Cardiac muscle cell (in vitro differentiated cells and primary cell): ENCODE measurements at places on chromosomes 2 and 18.

DNA sequence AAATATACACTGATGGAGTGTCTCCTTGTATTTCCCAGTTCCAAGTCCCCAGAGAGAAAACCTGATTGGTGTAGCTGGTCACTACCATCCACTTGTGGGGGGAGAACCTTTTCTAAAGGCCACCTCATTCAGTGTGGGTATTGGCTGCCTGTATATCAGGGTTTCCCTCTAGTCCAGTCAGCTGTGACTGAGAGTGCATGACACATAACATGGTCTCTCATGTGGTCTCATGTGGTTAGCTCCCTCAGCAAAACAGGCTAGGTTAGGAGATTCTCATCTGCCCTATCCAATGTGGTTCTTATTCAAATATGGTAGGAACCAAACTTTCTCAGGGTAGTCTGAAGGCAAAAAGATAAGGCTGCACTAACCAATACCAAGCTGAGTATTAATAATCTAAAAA, 4.1 kb upstream of the GORASP2 start:
- H3K4me3 ChIP-seq: no peak overlapping the region
- H3K27ac ChIP-seq: no peak overlapping the region
- no peak for DNase-seq
- H3K36me3 ChIP-seq: no peaks in the 10 kb centered on the region

GRCh38 chr18:48172226-48173006, 236.8 kb downstream of the ZBTB7C start:
- H3K36me3 ChIP-seq: no peaks in the 10 kb centered on the region
- H3K4me3 ChIP-seq: no peak overlapping the region
- H3K27ac ChIP-seq: no peak overlapping the region
- peaks cover 21% of the 10 kb centered on the region for H3K4me1 ChIP-seq

- no peaks in the 10 kb centered on the region for H3K36me3 ChIP-seq
- no peaks in the 10 kb centered on the region for H3K27me3 ChIP-seq
- H3K4me1 ChIP-seq: no peaks in the 10 kb centered on the region
- no peak overlapping the region for H3K27ac ChIP-seq
- no peak overlapping the region for H3K4me3 ChIP-seq
- no peak for DNase-seq
Observed at GRCh38 chr2:223647258-223647952, 45.2 kb upstream of the SCG2 start.

- H3K27ac ChIP-seq: peak overlapping the region; percentile 21
- H3K4me1 ChIP-seq: peaks cover 40% of the 10 kb centered on the region
- H3K27me3 ChIP-seq: no peaks in the 10 kb centered on the region
- no peak for DNase-seq
Observed at GRCh38 chr18:36403896-36404820, 106.6 kb downstream of the FHOD3 start.

GRCh38 chr2:8685697-8686358, 4.0 kb downstream of the ID2 start:
- H3K4me3 ChIP-seq: peak overlapping the region; percentile 78
- H3K27me3 ChIP-seq: no peaks in the 10 kb centered on the region
- H3K36me3 ChIP-seq: no peaks in the 10 kb centered on the region
- peak; percentile 53 for DNase-seq
- peaks cover under 1% of the 10 kb centered on the region for H3K4me1 ChIP-seq

DNA sequence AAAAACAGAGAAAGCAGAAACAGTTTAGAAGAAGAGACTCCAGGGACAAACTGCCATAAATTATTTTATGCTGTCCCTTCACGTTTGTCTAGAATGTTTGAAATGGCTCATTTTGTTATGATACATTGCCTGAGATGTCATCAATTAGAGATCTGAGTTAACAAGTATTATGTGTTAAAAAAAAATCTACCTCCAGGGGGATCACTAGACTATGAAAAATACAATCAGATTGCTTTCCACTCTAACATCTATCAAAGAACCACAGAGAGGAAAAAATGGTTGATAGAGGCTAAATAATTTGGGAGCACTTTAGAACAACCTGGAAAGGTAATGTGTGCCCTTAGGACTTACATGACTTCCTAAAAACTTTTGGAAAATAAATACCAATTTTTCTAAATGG, 103.8 kb upstream of the CCDC150 start:
- H3K27ac ChIP-seq: no peak overlapping the region
- no peak overlapping the region for H3K4me3 ChIP-seq
- peak; percentile 9 for DNase-seq
- no peaks in the 10 kb centered on the region for H3K27me3 ChIP-seq
- peaks cover 16% of the 10 kb centered on the region for H3K4me1 ChIP-seq

DNA sequence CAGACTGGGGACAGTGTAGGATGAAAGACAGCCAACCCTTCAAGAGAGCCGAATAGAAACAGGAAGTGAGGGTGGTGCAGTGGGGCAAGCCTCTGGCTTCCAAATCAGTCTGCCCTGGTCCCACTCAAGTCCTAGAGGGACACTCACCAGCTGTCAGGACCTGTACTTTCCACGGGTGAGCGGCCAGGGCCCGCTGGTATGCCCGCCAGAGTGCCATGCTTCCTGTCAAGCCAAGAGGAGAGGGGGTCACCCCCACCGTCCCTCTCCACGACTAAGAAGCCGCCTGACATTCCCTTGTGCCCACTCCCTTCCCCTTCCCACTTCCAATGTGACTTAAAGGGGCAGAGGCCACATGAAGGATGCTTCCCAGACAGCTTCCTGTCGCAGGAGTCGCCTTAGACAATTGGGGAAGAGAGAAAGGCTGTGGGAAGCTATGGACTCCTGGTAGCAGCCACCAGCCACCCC, 564 bp downstream of the MPV17 start:
- H3K27ac ChIP-seq: peak overlapping the region; percentile 99
- no peak for DNase-seq
- H3K36me3 ChIP-seq: peaks cover 7% of the 10 kb centered on the region
- H3K27me3 ChIP-seq: no peaks in the 10 kb centered on the region
- peaks cover 8% of the 10 kb centered on the region for H3K4me1 ChIP-seq

DNA sequence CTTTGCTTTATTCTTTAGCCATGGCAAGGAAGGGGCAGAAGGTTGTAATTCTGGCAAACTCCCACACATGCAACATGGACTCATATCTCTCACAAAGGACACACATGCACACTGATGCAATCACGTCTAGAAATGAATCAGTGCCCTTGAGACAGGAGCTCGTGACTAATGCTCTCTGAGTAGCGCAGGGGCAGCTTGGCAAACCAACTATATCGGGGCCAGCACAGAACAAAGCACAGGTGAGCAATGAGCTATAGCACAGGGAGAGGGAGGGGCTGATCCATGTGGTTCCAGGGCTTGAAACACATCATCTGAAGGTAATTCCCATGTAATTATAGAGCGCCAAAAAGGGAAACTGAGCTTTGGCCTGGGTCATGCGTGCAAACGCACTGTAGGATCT, 165.2 kb upstream of the KLF7 start:
- no peak for DNase-seq
- H3K27me3 ChIP-seq: no peaks in the 10 kb centered on the region
- H3K36me3 ChIP-seq: no peaks in the 10 kb centered on the region
